CD4-positive, alpha-beta T cell treated with Interleukin-10 for 1 hour (primary cell): ENCODE measurements at places on chromosomes 2 and 18.

GRCh38 chr2:234044157-234044556, 6.3 kb upstream of the SPP2 start:
- no peak for DNase-seq

GRCh38 chr2:226544596-226545210, 254.9 kb downstream of the IRS1 start:
- DNase-seq, result no peak

- DNase-seq, result no peak
Measured at GRCh38 chr2:2321200-2321540, 9.9 kb downstream of the MYT1L start.

DNA sequence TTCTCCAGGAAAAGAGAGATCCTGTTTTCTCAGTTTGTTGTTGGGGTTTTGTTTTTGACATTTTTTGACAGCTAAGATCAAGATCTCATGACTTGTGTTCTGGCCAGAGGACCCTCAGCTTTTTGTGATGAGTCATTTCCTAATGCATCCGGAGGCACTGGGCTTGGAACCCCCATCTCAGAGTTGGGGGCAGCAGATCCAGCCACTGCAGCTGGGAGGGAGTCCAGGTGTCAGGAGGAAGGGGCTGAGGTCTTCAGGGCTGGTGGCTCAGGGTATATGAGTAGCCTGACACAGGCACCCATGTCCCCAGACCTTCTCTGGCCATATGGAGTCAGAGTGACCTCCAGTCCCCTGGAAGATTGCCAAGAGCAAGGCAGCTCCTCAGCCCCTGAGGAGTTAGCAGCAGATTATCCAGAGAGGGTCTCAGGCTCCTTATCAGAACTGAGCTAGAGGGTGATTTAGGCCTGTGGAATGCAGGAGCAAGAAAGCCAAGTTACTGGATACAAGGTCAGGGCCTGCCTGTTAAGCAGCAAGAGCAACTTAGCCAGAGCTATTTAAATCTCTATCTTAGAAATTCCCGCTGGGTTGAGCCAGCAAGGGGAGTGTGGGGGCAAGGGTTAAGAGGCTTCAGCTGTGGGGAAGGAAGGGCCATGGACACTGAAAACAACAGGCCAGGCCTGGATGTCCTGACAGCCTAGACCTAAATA, 62.4 kb downstream of the TANC1 start:
- DNase-seq, result no peak

DNA sequence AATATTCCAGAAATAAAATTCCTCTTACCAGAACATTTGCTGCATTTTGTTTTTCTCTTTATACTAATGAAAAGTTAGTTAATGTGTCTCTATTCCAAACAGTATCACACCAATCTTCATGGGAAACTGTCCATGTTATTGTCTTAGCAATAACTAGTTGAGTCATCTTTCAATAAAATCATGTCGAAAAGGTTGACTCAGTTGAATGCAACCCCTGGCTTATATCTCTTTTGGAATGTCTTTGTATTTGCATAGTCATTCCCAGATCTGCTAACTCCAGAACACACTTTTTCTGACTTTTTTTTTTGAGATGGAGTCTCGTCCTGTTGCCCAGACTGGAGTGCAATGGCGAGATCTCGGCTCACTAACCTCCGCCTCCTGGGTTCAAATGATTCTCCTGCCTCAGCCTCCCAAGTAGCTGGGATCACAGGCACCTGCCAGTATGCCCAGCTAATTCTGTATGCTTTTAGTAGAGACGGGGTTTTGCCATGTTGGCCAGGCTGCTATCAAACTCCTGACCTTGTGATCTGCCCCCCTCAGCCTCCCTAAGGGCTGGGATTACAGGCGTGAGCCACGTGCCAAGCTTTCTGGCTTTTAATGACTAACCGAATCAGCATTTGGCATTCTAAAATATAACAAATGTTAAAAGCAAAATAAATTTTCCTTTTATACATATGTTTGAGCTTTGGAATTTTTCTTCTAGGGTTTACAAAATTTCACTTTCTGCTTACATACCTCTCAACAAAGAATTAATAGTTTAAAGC, 133.2 kb upstream of the GULP1 start:
- no peak for DNase-seq

GRCh38 chr2:8822218-8822617, 15.2 kb downstream of the KIDINS220 start:
- DNase-seq, result no peak

DNA sequence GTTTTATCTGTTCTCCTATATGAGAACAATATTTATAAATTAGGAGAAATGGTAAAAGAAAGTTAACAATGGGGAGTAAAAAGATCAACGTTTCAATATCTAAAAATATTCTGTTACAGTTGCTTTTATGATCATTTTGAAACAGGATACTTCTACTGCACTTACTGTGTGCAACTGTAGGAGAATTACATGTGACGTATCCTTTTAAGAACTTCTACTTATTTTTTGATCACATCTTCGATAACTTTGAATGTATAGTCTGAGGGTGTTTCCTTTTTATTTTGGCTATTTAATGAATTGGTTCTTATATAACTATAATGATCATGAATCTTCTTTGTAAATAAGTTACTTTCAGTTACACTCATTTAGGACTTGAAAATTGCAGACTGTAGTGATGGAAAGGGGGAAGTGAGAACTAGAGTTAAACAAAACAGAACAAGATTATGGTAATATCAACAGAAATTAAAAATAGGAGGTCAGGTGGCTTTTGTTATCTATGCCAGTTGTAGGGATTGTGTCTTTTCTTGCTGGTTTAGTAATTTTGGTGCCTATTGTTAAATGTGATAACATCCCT, 109.9 kb downstream of the MSTN start:
- no peak for DNase-seq

GRCh38 chr2:226766352-226767055, 33.1 kb downstream of the IRS1 start:
- no peak for DNase-seq

DNA sequence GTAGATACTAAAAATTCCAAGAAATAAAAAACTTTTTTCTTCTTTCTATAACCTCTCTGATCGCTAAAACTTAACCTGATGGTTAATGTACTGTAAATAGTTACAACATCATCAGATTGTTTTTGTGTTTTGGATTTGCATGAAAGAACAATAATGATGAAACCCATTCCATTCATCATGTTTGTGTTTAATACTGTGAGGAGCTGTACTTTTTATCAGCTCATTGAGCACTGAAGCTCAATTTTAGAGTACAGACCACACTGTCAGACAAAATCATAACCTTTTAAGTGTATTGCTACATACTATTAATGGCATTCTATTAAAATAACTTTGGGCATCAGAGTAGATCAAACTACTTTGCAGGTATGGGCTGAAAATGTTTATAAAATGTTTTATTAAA, 14.8 kb upstream of the BBS5 start:
- DNase-seq, result no peak

GRCh38 chr2:100983684-100984310, 18.3 kb upstream of the RPL31 start:
- DNase-seq, result no peak

GRCh38 chr2:10195278-10196109, 73.0 kb downstream of the RRM2 start:
- no peak for DNase-seq

- no peak for DNase-seq
Measured at GRCh38 chr18:23194997-23195957, 60.0 kb downstream of the CABLES1 start.

DNA sequence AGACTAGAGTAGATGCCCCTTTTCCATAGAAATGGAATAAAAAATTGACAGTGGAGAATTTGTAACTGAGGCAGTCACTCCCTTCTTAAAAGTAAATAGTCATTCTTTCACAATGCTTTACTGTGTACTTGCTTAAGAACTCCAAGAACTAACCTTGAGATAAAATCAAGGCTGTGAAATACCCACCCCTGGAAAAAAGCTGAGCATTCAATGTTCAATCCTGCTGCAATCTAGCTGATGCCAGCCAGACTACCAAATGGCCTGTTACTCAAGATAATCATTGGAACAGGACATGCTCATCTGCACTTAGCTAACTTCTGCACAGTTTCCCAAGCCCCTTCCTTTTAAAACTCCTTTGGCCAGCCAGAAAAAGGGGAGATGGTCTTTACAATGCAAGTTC, 367.4 kb upstream of the GULP1 start:
- DNase-seq, result no peak

- no peak for DNase-seq
Measured at GRCh38 chr2:138390316-138390945, 111.1 kb upstream of the SPOPL start.
